ENCODE measurements at places on chromosomes 4 and X. TPM values are rescaled to one million over a fixed set of nuclear protein-coding genes. Genes with fewer than 3 reads are reported as not detected.

The GAGE13 gene
- not detected for polyA plus RNA-seq

- DNase-seq, result no peak
Measured at GRCh38 chr4:159779716-159780115, 676.8 kb downstream of the RAPGEF2 start.

- DNase-seq, result no peak
Measured at GRCh38 chrX:111372086-111372485, 39.9 kb downstream of the DCX start.

DNA sequence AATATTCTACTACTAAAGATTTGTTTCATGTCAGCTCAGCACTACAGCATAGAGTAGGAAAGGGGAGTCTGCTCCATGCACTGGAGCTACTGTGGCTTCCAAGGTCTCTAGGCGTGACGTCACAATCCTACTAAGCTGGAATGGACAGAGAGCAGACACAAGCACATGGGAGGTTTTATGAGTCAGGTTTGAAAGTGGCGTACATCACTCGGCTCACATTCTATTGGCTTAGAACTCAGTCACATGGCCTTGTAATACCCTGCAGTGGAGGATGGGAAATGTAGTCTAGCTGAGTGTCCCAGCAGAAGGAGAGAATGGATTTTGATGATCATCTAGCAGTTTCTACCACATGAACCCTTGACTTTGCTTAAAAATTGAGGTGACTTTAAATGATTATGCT lies 624.8 kb upstream of the ATOH1 start:
- DNase-seq, result no peak

DNA sequence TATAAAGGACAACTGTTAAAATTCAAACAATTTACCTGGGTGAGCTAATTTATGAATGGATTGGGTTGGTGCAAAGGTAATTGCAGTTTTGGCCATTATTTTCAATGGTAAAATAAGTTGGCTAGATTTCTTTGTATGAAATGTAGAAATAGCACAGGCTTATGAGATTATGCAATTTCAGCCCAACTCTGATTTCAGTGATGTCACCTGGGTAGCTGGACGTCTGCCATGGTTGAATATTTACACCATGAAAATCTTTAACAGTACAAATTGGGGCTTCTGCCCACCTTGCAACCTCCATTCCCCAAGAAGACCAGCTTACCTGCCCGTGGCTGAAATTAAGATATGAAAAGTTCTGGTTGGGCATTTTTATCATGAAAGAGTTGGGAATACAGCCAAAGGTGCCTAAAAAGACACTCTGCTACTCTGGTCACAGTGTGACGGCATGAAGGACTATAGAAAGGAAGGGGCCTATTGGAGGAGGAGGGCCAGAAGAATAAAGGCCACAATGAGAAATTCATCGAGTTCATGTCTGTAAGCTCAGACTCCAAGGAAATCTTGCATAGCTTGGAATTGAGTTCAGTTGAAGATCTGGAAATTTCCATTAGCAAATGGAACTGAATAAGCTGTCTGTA lies 29.7 kb downstream of the EGF start:
- DNase-seq, result no peak

GRCh38 chr4:5933996-5934831 lies 41.3 kb upstream of the CRMP1 start:
- no peak for DNase-seq

GRCh38 chr4:37486166-37486565 lies 200.0 kb downstream of the RELL1 start:
- DNase-seq, result no peak

DNA sequence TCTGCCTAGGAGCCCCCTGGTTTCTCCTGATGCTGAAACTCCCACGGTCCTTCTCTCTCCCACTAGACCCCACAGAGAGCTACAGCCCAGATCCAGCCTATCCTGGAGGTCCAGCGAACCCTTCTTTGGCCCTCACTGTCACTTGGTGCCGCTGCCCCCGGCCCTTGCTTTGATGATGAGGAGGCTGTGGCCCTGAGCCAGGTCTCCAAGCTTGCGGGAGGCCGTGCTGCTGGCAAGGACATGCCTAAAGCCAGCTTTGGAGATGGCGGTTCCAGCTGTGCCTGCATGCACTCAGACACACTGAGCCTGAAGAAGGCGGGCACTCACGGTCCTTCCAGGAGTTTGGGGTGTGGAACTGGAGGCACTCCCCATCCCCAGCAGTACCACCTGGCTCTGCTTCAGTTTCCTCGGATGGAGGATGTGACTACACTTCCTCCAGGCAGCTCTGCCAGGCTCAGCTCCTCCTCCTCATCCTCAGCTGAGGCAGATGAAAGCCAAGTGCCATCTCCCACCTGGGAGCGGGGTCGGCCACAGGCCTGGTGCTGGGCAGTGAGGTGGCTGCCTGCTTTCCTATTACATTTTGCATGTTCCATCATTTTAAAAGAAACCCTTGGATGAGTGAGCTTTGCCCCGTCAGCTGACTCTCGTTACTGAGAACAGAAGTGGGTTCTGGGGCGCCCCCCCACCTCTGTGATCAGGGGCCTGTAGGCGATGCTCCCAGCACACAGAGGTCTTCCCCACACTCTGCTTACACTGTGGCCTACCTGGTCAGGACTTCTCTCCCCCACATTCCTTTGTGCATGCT lies 9.0 kb downstream of the TNIP2 start:
- DNase-seq, result no peak

GRCh38 chr4:74886484-74886883 lies 46.4 kb upstream of the PARM1 start:
- DNase-seq, result no peak

- DNase-seq, result no peak
Measured at GRCh38 chrX:98203800-98204199, 1320.1 kb downstream of the RPA4 start.
